GM10248 (cell line): ENCODE measurements at places on chromosomes 7 and 10.

- no peak for DNase-seq
Observed at GRCh38 chr10:58590152-58590840, 77.6 kb downstream of the BICC1 start.

DNA sequence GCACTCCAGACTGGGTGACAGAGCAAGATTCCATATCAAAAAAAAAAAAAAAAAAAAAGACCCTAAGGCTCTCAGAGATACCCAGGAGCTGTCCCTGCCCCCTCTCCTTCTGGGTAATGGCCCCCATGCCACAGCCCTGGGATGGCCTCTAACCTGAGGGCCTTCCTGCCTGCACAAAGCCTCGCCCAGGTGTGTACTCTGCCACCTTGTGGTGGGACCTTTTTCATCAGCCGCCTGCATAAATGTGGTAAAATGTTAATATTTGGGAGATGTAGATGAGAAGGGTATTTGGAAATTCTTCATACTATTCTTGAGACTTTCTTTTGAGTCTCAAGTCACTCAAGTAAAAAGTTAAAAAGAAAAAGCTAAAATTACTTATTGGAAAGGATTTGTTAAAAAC lies 46.3 kb upstream of the RNF216 start:
- peak; percentile 25 for DNase-seq

DNA sequence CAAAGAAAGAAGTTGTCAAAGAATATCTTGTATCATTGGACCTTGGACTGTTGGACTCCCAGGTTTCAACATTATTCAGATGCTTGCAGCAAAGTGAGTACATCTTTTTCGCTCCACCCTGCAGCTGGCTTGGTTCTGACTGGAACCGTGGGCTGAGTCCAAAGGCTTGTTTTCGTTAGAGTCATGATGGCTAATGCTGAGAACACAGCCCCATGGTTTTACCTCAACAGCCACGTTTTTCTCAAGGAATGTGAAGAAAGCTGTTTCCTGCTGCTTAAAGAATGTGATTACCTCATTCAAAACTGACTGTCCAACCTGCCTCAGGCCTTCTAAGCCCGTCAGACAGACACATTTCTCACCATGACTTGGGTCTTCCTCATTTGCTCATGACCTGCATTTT lies 69.5 kb downstream of the STEAP1B start:
- DNase-seq, result no peak

DNA sequence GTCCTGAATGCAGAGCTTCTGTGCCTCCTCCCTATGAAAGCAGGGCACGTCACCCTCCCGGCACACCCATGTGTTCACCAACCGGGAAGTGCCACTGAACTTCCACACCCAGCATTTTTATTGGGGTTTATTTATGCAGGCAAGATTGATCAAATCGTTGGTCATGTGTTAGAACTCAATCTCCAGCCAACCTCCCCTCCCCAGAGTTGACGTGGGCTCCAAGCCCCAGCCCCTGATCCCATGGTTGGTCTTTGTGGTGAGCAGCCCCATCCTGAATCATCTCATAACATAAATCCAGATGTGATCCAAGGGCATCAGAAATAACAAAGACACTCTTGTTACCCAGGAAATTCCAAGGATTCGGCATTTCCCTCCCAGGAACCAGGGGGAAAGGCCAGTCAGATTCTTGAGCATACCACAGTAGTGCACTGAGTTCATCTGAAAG lies 151.2 kb downstream of the TPST1 start:
- no peak for DNase-seq

DNA sequence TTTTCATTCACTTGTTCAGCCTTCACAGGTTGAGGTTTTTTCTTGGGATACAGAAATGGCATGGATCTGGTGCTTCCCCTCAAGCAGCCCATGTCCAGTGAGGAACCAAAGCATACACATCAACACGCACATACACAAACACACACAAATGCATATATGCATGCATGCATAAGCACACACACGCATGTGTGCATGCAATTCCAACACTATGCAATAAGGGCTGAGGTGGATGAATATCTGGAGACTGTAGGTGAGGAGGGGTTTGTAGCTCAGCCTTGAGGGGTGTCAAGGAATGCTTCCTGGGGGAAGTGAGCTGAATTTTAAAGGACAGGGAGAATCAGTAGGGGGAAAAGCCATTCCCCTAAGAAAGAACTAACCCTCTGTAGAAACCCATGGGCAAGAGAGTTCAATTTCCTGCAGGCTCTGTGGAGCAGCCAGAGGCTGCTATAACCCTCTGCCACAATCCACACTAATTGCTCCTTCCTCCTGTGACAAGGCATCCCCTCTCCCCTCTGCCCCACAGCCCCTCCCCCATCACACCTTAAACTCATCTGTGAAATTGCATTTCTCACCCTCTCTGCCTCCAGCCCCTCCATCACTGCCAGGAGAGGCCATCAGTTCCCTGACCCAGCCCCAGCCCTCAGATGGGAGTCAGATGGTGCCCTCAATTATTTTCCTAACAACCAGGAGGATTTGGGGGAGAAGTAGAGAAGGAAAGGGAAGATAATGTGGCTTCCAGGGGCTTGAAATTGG lies 316.4 kb downstream of the RPS24 start:
- DNase-seq, result no peak

DNA sequence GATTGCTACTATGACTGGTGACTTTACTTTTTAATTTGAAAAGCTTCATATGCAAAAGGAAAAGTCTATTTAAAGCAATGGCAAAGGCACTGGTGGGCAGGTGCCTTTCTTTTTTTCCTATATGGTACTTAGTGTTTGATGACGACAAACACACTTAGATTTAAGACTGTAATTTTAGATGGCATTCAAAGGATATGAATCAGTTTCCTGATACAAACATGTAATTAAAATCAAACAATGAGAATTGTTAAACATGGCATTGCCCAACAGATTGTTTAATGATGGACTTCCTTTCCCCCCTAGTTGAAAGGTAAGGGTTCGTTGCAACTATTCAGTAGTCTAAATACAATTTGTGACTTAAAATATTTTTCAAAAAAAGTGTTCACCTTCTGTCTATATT lies 106.5 kb upstream of the SEMA3C start:
- DNase-seq, result no peak

DNA sequence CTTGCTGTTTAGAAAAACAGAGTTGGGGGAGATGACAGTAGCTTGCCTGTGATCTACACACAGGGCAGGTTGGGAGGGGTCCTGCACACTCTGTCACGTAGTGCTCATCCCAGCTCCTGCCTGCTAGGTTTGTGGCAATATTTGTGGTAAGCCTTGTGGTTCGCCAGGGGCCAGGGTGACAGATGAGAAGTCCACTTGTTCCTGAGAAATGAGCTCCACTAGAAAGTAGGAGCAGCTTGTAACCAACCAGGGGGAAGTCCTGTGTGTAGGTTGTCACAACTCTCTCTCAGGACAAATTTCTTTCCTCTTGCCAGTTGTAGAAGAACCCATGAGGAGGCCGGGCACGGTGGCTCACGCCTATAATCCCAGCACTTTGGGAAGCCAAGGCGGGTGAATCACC lies 147.0 kb downstream of the TCF7L2 start:
- DNase-seq, result no peak

GRCh38 chr7:150335774-150336112 lies 5.7 kb downstream of the RARRES2 start:
- DNase-seq, result no peak

GRCh38 chr10:119473771-119474170 lies 68.7 kb downstream of the RGS10 start:
- DNase-seq, result no peak

DNA sequence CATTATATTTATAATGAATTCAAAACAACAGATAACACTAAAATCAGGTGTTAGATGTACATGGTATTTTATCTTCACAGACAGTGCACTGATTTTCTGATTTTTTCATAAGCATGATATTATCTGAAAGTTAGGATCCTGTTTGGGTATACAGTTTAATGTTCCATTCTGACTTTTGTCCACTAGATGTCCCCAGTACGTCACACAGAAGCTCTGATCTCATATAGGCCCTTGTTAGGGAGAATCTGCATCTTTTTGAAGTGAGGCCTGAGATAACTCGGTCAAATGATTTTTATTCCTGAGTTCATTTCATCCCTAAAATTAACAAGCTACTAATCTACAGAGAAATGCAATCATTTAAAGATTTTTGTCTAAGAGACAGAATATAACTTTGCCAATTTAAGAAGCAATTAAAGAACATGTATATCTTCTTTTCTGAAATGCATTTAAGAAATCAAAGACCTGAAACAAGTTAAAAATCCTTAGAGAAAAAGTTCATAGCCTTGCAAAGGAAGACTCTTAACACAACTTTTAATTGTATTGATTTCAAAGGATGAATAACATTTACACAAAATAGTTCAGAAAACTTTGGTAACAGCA lies 72.0 kb upstream of the TES start:
- peak; percentile 37 for DNase-seq

DNA sequence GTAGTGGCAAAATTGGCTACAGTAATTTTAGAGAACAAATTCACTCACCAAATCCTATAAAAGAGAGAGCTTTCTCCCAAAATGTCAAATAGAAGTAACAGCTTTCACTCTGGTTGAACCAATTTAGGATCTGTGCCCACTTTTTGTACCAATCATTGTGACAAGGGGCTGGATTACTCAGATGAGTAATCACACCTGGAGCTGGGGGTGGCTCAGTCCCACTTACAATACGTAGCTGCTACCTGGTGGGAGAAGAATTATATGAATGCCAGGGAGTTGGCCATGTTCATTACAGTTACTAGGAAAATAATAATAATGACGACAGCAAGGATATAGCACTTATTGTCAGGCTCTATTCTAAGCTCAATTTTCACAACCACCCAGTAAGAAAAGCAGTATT lies 23.4 kb upstream of the SLC26A3 start:
- no peak for DNase-seq

GRCh38 chr7:21076054-21076453 lies 289.4 kb upstream of the SP8 start:
- DNase-seq, result no peak

GRCh38 chr7:134811765-134812164 lies 32.3 kb downstream of the CALD1 start:
- DNase-seq, result no peak

DNA sequence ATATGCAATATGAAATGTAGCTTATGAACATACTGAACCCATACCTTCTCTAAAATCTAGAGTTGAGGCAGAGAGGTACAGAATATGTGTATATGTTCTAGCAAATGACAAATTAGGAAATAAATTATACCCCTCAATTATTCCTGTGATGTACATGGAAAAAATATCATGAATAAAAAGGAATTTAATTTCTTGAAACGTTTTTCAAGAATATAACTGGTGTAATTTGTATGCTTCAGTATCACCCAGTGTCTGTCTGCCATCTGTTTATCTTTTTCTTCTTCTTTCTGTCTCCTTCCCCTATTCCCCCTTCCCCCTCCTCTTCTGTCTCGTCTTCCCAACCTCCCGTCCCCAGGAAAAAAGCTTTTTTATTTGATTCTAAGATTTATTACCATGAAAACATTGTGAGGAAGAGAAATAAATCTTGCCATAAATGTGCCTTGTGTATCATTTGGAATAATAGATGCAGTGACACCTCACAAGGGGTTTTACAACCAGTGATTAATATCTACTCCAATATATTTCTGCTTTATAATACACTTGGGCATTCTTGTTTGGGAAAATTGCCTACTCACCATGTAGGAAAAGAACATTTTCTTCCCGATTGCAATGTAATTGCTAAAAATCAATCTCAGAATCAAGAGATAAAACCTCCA lies 12.2 kb downstream of the LANCL2 start:
- no peak for DNase-seq

GRCh38 chr7:51255536-51256208 lies 60.9 kb downstream of the COBL start:
- no peak for DNase-seq

GRCh38 chr7:130288829-130289228 lies 4.1 kb upstream of the CPA4 start:
- no peak for DNase-seq

GRCh38 chr7:139771001-139771956 lies 6.5 kb downstream of the HIPK2 start:
- DNase-seq, result no peak

GRCh38 chr7:11557627-11558026 lies 274.4 kb downstream of the THSD7A start:
- peak; percentile 16 for DNase-seq

- no peak for DNase-seq
Observed at GRCh38 chr10:110304394-110304779, 333 bp downstream of the SMNDC1 start.

GRCh38 chr7:96246919-96247318 lies 75.0 kb downstream of the SLC25A13 start:
- DNase-seq, result no peak

GRCh38 chr7:7761340-7761973 lies 43.0 kb upstream of the RPA3 start:
- DNase-seq, result no peak

GRCh38 chr7:135275971-135276580 lies 42.4 kb downstream of the STRA8 start:
- DNase-seq, result no peak

GRCh38 chr10:72030762-72031543 lies 57.4 kb downstream of the SPOCK2 start:
- DNase-seq, result no peak

GRCh38 chr10:95792874-95793285 lies 36.9 kb downstream of the ENTPD1 start:
- DNase-seq, result no peak

GRCh38 chr7:21480693-21481403 lies 53.0 kb downstream of the SP4 start:
- no peak for DNase-seq

GRCh38 chr7:27546610-27547009 lies 116.1 kb downstream of the HIBADH start:
- DNase-seq, result no peak

GRCh38 chr7:25031432-25031831 lies 51.5 kb upstream of the OSBPL3 start:
- DNase-seq, result no peak
